Tongue (tissue), 3 donors: ENCODE measurements at places on chromosomes 6 and 20.

DNA sequence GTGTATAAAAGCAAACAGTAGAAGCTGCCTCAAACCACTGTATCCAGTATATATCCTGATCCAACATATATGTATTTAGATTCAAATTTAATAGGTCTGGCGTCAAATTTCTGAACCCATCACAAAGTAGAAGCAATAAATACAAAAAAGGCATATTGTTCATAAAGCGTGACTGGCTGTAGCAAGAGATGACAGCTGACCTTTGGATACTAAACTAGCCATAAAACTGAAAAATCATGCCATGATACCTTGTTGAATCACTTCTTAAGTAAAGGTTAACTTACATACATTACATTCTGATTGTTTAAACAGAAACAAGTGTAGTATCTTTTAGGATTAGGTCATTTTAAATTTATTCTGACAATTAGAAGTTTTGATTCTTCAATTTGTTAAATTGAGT is 372.0 kb upstream of the FLRT3 start:
- DNase-seq = no peak

DNA sequence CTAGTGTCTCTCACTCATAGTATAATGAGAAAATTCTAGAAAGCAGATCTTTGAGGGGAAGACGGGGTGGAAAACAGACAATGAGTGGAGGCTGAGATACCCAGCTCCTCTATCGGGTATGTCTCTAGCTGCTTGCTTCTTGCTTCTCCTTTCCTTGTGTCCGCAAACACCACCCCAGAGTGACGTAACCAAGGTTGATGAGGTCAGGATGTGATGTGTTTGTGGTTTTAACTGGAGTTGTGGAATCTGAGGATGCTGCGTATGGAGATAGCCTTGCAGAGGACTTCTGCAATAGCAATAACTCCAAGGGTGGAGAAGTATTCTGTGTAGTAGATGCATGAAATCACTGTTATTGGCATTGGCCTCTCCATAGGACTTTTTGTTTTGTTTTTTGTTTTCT is 132.7 kb upstream of the IFNGR1 start:
- DNase-seq = no peak

GRCh38 chr6:75290136-75290945 is 5.7 kb upstream of the TMEM30A start:
- peak; percentile 25 for DNase-seq

GRCh38 chr6:168605964-168606363 is 165.0 kb downstream of the SMOC2 start:
- no peak for DNase-seq

DNA sequence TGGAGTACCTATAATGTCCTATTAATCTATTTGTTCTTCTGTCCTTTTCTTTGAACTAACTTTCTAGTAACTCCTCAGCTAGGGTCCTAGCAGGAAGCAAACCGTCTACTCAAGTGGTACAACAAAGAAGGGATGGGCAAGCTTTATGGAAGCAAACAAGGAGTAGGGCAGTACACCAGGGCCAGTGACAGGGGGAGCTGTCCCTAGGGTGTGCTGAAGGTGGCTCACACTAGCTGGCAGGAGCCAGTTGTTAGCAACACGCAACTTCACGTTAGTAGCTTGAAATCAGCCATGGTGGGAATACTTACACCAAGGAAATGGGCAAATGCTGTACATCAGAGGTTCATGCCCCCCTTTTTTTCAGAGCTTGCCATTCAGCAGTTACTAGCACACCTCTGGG is 74.0 kb upstream of the EYA2 start:
- DNase-seq = no peak

DNA sequence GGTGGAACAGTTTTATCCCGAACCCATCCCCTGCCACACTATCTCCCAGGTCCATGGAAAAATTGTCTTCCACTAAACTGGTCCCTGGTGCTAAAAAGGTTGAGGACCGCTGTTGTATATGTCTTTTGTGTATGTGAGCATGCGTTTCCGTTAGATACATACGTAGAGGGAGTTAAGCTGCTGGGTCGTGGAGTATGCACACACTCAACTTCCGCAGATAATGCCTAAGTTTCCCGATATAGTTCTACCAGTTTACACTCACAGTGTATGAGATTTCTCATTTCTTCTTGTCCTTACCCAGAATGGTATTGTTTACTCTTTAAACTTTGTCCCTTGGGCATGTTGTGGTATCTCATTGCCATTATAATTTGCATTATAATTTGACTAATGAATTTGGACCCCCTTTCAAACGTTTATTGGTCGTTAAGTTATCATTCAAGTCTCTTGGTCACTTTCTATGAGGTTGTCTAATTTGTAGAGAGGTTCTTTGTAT is 50.5 kb upstream of the SCAF8 start:
- DNase-seq = no peak

GRCh38 chr6:55560290-55560885 is 18.6 kb downstream of the HMGCLL1 start:
- peak; percentile 85 for DNase-seq

DNA sequence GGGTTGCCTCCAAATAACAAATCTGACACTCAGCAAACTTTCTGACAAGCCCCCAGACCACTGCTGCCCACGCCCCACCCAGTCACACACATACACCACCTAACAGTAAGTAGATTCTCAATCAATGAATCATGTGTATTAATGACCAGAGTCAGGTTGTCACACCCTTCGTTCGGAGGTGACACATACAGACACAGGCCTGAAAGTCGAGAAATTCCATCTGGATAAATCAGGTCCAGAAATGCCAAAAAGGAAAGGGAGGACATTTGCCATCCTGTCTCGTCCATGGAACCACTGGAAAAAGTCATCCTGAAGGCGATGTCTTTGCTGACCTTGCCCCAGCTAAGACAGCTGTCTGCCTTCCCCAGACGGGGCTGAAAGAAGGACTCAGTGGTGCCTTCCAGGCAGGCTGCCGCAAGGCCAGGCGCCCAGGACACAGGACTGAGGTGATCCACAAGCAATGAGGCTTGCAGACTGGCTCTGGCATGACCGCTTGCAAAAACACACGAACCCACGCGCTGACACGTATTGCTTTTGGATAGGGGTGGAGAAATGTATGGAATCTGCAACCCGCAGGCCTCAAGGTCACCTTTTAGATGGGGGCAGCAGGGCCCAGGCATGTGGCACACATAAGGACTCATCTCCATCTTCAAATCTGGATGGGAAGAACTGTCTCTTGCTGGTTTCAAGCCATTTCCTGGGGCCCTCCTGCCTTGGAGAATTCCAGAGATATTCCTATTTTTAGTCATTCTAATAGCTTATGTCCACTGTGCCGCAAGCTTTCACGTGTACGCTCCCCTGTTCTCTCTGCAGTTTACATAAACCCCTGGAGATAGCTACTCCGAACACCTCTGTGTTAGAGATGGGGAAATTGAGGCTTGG is 9.0 kb downstream of the NFATC2 start:
- DNase-seq = no peak

GRCh38 chr6:170035901-170036304 is 255.0 kb downstream of the DLL1 start:
- no peak for DNase-seq

DNA sequence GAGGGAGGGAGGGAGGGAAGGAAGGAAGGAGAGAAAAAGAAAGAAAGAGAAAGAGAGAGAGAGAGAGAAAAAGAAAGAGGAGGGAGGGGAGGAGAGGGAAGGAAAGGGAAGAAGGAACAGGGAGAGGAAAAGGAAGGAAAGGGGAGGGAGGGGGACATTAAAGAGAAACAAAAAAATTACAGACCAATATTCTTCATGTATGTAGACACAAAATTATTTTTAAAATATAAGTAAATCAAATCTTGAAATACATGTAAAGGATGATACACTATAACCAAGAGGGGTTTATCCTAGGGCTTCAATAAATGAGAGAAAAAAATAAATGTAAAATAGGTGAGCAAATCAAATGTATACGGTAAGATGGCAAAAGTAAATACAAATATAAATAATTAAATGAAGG is 71.2 kb upstream of the TMEM244 start:
- DNase-seq = no peak

DNA sequence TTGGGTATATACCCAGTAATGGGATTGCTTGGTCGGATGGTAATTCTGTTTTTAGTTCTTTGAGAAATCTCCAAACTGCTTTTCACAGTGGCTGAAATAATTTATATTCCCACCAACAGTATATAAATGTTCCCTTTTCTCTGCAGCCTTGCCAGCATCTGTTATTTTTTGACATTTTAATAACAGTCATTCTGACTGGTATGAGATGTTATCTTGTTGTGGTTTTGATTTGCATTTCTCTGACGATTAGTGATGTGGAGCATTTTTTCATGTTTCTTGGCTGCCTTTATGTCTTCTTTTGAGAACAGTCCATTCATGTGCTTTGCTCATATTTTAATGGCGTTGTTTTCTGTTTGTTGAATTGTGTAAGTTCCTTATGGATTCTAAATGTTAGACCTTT is 641.6 kb downstream of the HACE1 start:
- no peak for DNase-seq

GRCh38 chr6:164086076-164086887 is 671.8 kb downstream of the QKI start:
- no peak for DNase-seq

- DNase-seq = no peak
Observed at GRCh38 chr6:191487-192312, 100.6 kb upstream of the DUSP22 start.

DNA sequence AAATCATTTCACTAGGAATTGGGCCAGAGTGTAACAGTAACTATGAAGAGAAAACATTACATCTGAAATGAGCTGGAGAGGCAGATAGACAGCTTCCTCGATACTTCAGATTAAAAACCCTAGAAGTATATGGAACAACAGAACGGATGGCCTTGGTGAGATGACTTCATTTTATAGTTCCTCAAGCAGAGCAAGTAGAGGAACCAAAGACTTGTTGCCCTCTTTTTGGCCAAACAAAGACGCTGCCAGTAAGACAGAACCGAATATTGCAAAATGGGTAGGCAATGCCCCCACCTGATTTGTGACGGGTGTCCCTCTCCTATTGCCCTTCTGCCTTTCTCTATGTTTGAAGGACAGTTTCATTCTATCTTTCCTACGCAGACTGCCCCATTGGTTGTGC is 53.5 kb downstream of the AGPAT4 start:
- DNase-seq = no peak

GRCh38 chr6:1321738-1322137 is 9.8 kb downstream of the FOXQ1 start:
- DNase-seq = peak; percentile 72

DNA sequence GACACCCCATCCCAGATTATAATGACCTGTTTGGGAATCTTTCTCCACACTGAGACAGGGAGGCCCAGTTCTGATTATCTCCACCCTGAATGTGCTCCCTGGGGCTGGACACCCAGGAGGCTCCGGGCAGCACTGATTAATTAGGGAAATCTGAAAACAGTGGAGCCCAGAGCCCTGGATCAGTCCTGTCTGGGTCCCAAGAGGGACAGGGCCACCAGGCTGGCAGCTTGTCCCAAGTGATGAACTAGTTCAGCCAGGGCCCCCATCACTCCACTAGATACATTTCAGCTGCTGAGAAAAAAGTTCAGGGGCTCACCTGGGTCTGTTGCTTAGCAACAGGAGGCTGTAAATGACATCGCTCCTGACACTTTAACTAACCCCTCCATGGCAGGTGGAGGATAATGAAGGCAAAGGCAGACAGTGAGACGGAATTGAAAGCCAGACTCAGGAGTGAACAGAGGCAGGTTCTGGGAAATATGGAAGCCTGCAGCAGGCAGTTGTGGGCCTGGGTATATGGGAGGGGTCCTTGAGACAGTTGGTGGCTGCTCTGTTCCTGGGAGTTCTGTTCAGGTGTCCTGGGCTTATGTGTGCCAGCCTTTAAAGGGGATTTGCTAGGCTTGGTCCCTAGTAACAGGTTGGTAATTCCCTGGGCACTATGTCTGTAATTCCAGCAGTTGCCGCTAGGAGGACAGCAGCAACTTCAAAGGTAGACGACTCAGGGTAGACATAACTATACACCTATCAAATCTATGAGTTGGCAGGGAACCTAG is 78.3 kb upstream of the CTNNBL1 start:
- DNase-seq = peak; percentile 15

GRCh38 chr20:60810561-60810960 is 441.5 kb upstream of the CDH4 start:
- no peak for DNase-seq
